ENCODE measurements at places on chromosomes 6 and 20.

DNA sequence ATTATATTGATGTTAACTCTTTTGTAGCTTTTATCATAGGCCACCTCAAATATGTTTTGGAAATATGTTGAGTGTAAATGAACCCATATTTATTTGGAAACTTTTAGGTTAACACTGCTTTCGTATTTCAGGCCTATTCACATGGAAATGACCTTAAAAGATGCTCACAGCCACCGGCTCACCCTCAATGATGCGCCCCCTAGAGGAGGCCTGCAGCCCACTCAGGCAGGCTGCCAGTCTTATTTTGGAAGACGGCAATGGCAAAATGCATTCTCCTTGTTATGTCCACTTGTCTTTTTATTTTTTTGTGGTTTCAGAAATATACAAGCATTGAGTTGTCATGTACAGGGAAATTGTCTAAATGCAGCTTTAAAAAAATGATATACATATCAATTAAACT, 869.7 kb downstream of the PHF3 start:
- no peak for DNase-seq

DNA sequence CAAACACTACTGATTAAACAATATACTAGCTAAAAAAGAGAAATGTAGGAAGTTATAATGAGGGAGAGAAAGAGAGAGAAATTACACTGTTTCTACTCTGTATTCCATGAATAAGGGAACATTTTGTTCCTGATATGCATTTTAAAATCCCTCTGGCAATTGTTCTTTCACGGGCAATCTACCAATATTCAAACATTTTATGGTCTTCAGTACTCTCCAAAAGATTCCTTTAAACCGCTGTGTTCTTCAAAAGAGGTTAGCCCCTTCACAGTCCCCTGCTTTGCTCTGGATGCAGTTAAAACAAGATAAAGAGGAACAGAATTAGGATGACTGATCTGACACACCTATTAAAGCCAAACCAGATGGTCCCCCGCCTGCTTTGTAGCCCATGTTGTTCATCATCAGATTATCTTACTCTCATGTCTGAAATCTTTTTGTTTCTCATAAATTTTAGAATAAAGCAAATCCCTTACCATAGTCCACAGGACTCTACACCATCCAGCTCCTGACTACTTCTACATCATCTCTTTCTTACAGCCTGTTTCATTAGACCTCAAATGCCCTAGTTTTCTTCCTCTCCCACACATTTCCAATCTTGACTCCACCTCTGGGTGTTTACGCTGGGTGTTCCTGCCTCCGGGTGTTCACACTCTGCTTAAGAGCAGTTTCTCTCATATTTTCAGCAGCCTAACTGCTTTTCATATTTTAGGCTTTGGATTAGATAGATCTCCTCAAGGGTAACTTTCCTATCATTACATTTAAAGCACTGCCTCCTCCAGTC, 399.7 kb downstream of the COL12A1 start:
- no peak for DNase-seq

- peak; percentile 67 for DNase-seq
These were observed 12.9 kb downstream of the IPCEF1 start for GRCh38 chr6:154343473-154344308.

- no peak for DNase-seq
These were observed 30.9 kb downstream of the VEGFA start for GRCh38 chr6:43800746-43801494.

Data from body of pancreas (tissue), 4 donors.